ENCODE measurements at places on chromosomes 13 and 19.
A peak's percentile ranks its signal among the peaks of the same experiment; 100 is the strongest.

- DNase-seq: peak; percentile 21
Measured at GRCh38 chr13:25037057-25037813, 58.7 kb upstream of the PABPC3 start.

GRCh38 chr19:1039646-1040475 lies at the start of gene ABCA7:
Gene ABCA7, plus strand, starts transcription at chr19:1040107. Its CDS starts 1,255 bp downstream, at chr19:1041362.
- peak; percentile 99 for DNase-seq

GRCh38 chr19:47994209-47994802 lies at the start of gene ELSPBP1:
Gene ELSPBP1, plus strand, starts transcription at chr19:47994632. Its CDS starts 14,036 bp downstream, at chr19:48008668.
- DNase-seq: no peak

DNA sequence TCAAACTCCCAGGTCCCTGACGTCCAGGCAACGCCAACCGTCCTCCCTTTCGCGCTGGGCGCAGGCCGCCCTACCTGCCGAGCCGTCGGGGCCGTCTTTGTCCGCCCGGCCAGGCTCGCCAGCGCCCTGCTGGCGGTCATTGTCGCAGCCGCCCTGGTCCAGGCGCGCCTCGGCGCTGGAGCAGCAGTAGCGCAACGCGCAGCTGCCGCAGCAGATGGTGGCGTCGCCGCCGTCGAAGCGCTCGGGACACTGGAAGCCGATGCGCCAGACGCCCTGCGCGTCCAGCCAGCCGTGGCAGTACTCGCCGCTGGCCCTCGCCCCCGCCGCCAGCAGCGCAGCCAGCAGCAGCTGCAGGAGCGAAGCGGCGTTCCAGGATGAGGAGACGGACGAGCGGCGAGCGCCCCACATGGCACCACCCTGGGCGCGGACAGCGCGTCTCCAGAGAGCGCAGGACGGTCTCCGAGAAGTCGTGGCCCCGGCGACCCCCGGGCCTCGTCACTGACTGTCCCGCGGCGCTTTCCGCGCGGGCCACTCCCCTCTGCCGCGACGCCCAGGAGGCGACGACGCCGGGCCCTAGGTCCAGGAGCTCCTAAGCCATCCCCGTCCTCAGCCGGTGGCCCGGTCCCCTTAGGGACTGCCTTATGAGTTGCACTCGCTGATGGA lies 1.1 kb downstream of the SHISA2 start:
- no peak for DNase-seq

GRCh38 chr19:52086481-52086880 lies 9.1 kb downstream of the ZNF841 start:
- no peak for DNase-seq

DNA sequence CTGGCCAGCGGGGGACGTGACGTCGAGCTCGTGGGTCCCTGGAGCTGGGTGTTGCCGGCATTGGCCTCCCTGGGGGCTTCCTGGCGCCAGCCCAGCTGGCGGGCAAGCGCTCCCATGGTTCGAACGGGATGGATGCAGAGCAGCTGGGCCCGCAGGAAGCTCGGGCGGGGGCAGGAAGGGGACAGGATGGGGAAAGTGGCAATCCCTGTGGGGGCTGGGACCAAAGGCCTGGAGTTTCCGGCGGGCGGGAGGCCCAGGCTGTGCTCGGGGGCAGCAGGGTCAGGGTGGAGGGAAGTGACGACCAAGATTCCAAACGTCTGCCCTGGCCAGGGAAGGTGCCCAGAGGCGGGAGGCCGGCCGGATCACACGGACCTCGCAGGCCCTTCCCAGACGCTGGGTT lies 19.3 kb downstream of the PALM start:
- DNase-seq: no peak

DNA sequence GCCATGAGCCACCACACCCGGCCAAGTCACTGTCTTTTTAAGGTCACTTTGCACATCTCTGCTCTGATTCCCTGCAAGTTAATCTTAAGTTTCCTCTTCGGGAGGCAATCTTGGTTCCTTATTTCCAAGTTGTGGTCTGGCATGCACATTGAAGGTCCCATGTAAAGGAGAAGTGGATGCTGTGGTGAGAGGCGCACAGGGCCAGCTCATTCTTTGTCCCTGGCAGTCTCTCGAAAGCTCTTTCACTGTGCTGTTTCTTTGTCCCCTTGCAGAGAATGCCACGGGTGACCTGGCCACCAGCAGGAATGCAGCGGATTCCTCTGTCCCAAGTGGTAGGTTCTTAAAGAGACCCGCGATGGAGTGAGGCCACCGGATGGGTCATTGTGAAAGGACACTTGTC lies 16.4 kb upstream of the C19orf33 start:
- no peak for DNase-seq

- DNase-seq: no peak
Measured at GRCh38 chr19:2723747-2724146, 2.6 kb upstream of the DIRAS1 start.

DNA sequence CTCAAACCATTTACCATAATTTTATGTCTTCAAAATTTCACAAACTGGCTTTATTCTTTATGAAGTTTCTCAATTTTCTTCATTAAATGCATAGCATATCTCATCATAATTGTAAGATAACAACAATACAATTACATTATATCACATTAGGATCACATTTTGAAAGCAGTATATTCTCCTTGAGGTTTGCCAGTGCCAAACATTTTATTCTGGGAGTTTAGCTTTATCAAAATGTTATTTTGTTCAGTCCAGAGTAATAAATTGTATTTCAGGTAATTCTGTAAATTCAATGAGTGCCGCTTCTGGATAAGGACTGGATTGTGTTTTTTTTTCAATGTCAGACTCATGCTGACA lies 234.6 kb upstream of the MIR17HG start:
- no peak for DNase-seq

GRCh38 chr13:110798081-110798994 lies 84.8 kb downstream of the ING1 start:
- DNase-seq: no peak

GRCh38 chr13:37601648-37602440 lies 3.3 kb upstream of the POSTN start:
- DNase-seq: no peak

- DNase-seq: peak; percentile 33
Measured at GRCh38 chr13:51154029-51154555, 43.0 kb upstream of the C13orf42 start.

DNA sequence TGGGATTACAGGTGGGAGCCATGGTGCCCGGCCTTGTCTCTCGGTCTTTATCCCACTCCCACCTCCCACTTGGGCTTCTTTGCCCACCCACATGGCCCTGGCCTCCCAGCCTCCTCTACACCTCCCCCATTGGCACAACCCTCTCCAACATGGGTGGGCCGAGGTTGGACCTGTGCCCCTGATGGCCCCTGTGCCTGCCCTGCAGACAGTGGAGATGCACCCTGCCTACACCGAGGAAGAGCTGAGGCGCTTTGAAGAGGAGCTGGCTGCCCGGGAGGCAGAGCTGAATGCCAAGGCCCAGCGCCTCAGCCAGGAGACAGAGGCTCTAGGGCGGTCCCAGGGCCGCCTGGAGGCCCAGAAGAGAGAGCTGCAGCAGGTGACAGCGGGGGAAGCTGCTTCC lies 12.6 kb upstream of the DHDH start:
- DNase-seq: no peak

DNA sequence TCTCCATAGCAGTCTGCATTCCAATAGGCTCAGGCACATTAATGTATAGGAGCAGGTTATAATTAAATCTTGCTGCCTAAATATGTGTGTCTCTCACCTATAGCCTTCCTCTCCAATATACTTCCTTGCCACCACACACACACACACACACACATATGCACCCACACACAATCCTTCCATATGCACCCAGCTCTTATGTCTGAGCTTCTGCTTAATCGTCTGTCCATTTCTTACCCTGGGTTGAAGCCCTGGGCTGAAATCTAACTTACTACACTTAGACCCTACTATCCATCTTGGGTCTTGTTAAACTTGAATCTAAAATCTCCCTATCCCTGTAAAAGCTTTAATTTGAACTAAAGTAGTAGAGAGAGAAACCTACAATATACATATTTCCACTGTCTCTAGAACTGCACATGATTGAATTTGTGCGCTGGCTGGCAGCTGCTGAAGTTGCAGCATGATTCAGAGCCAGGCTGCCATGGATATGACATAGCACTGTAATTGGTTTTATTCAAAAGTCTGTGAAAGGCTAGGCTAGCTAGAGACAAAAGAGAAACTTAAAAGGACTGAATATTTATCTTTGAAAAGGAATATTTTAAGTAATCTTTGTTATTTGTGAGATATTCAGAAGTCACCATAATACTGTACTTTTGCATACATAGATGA lies 25.7 kb upstream of the FREM2 start:
- no peak for DNase-seq

- no peak for DNase-seq
Measured at GRCh38 chr13:113005076-113005865, 36.3 kb downstream of the MCF2L start.

DNA sequence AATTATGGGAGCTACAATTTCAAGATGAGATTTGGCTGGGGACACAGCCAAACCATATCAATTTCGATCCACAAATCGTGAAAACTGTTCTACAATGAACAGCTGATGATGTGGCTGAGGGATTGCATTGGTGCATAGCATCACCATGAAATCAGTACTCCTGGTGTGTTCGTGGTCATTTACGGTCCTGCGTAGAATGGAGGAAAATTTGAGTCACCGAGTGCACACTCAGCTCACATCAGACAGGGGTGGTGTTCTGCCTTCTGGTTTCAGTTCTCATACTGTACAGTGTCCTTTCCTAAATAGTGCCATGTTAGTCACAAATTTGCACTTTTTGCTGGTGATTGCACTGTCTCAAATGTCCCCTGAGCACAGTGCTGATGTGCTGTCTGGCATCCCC lies 39.2 kb downstream of the MYH14 start:
- no peak for DNase-seq

- no peak for DNase-seq
Measured at GRCh38 chr13:51630288-51630615, 46.0 kb downstream of the WDFY2 start.

- DNase-seq: no peak
Measured at GRCh38 chr19:52991484-52991883, 22.2 kb upstream of the ERVV-1 start.

DNA sequence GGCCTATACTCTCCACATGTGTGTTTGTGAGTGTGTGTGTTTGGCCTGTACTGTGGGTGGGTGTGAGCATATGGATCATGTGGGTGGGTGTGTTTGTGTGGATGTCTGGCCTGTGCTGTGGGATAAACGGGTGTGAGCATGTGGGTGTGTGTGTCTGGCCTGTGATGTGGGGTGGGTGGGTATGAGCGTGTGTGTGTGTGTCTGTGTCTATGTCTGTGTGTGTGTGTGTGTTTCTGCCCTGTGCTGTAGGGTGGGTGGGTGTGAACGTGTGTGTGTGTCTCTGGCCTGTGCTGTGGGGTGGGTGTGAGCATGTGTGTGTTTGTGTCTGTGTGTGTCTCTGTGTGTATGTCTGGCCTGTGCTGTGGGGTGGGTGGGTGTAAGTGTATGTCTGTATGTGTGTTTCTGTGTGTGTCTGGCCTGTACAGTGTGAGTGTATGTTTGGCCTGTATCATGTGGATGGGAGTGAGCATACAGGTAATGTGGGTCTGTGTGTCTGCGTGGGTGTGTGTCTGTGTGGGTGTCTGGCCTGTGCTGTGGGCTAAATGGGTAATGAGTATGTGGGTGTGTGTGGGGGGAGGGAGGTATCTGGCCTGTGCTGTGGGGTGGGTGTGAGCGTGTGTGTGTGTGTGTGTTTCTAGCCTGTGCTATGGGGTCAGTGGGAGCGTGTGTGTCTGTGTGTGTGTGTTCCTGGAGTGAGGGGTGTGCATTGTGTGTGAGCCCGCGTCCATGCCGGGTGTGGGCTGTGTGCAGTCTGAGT lies 20.8 kb upstream of the KCTD15 start:
- no peak for DNase-seq

DNA sequence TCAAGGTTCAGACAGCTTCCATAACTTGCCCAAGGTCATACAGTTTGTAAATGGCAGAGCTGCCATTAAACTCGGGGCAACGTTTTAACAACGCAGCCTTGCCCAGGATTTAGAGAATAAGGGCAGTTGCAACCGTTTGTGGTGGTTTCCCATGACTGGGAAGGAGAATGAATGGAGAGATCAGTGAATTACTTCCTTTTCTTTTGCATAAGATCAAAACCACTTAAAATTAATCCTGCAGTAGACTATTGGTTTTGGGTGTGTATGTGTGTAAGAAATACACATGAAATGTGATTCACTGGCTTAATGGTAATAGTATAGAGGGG lies 179.1 kb upstream of the MIR17HG start:
- no peak for DNase-seq

DNA sequence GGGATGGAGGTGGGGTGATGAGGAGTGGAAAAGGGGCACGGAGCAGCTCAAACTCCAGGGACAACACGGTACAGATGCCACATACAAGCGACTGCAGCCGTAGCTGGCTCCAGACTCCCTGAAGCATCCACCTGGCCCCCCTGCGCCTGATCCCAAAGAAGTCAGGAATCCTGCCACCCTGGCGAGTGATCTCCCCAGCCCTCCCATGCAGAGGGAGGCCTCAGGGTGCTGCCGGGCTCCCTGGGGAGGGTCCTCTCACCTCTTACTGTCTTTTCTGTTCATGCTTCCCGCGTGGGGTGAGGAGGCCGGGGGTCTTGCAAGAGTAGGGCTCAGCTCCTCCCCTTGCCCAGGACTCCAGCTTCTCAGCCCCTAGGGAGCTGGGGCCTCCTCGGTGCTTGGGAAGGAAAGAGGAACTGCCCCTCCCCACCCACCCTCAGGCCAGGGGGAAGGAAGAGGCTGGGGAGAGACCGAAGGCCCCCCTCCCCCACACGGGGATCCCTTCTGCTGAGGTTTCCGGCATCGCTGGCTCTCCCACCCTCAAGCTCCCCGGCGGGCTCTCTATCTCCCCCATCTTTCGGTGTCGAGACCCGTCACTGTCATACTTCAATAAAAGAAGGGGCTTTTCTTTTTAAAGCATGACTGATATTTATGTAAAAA lies at the start of gene RASGRP4:
Gene RASGRP4, minus strand, starts transcription at position 410 of the 657 bp plus-strand sequence. Its CDS starts 128 bp downstream, at position 282.
- peak; percentile 57 for DNase-seq

GRCh38 chr13:97810152-97810551 lies 143.3 kb upstream of the IPO5 start:
- no peak for DNase-seq

GRCh38 chr13:43054803-43055802 lies 31.7 kb downstream of the DNAJC15 start:
- no peak for DNase-seq

- DNase-seq: no peak
Measured at GRCh38 chr19:1685046-1685445, 32.6 kb upstream of the TCF3 start.
